ENCODE measurements at places on chromosomes 3 and 15.
A peak's percentile ranks its signal among the peaks of the same experiment; 100 is the strongest.

DNA sequence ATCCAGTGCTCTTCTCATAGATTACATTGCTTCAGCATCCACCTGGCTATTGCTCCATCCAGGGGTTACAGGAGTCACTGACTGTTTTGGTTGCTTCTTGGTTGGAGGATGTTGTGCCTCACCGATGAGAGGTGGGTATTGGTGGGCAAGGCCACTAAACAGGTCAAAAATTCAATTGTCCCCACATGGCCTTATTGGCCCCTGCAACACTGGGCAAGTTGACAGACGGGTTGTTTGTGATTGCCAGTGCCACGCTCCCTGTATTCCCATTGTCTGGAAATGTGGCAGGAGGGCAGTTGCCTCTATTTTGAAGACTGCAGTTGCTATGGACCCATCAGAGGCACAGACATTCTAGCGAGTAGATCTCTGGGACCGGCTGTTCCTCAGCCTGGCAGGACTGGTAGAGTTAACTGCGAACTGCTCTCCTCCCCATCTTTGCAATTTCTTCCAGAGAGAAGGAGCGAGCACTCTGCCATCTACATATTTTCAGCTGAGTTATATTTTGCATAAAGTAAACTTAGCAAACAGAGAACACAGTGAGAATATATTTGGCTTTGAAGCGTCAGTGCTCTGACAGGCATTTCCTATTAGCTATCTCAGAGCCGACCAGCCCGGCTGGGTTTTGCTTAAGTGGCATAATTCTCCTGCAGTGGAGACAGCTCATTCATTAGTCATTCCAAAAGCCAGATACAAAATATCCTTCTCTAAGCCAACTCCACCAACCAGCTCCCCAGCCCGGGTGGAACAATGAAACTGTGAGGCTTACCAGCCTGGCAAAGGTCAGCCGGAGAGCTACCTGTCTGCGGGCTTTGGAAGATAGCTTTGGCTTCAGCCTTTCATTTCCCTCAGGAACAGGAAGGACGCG is 26.0 kb upstream of the MAGEF1 start:
- DNase-seq: peak; percentile 56

- DNase-seq: no peak
Measured at GRCh38 chr15:94282269-94283250, 51.2 kb downstream of the MCTP2 start.

DNA sequence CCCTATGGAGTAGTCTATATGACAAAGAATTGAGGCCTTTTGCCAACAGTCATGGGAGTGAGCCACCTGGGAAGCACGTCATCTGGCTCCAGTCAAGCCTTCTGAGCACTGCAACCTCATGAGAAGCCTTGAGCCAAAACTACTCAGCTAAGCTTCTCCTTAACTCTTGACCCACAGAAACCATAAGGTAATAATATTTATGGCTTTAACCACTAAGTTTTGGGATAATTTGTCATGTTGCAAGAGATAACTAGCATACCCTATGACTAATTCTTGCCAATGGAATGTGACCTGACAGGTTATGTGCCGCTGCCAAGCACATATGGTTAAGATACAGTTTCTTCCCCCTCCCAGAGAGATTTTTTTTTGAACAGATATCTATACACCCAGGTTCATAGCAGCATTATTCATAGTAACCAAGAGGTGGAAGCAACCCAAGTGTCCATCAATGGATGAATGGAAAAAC is 11.8 kb upstream of the SLC6A11 start:
- no peak for DNase-seq

GRCh38 chr3:50455161-50456018 is 48.0 kb downstream of the CACNA2D2 start:
- no peak for DNase-seq

DNA sequence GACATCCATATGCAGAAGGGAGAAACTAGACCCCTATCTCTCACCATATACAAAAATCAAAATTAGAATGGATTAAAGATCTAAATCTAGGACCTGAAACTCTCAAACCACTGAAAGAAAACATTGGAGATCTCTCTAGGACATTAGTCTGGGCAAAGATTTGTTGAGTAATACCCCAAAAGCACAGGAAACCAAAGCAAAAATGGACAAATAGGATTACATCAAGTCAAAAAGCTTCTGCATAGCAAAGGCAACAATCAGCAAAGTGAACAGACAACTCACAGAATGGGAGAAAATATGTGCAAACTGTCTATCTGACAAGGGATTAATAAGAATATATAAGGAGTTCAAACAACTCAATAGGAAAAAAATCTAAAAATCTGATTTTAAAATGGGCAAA is 54.8 kb downstream of the MYO9A start:
- DNase-seq: no peak

GRCh38 chr3:52879581-52879980 is 17.8 kb downstream of the STIMATE start:
- DNase-seq: no peak

- DNase-seq: peak; percentile 91
Measured at GRCh38 chr3:64685800-64686445, 1.9 kb downstream of the ADAMTS9 start.
